ENCODE measurements at places on chromosomes 5 and 9.

GRCh38 chr5:96868603-96869371, 7.5 kb upstream of the ERAP2 start:
- DNase-seq: no peak

DNA sequence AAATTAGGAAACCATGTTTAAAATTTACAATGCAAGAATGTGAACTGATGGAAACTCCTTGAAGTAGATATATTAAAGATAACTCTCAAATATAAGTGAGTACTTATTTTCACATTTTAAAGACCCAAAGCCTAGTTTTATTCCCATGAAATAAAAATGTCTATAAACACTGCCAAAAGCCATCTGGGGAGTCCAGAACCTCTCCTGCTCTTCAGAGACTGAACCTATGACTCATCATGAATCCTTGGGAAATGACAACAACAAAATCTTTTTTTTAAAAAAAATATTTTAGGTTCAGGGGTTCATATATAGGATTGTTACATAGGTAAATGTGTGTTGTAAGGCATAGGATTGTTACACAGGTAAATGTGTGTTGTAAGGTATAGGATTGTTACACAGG, 33.8 kb upstream of the FYB1 start:
- no peak for DNase-seq

GRCh38 chr9:132406554-132407122, at the start of gene TTF1:
Gene TTF1, minus strand, starts transcription at chr9:132406840. Its CDS starts 4,019 bp downstream, at chr9:132402821.
- peak; percentile 93 for DNase-seq

- no peak for DNase-seq
Observed at GRCh38 chr9:135335691-135336181, 143.8 kb upstream of the PPP1R26 start.

Measured in activated naive CD4-positive, alpha-beta T cell treated with anti-CD3 and anti-CD28 coated beads, Interleukin-2, amount 50 U/mL, for 16 hours (primary cell).